ENCODE measurements at places on chromosomes 2 and 18.

DNA sequence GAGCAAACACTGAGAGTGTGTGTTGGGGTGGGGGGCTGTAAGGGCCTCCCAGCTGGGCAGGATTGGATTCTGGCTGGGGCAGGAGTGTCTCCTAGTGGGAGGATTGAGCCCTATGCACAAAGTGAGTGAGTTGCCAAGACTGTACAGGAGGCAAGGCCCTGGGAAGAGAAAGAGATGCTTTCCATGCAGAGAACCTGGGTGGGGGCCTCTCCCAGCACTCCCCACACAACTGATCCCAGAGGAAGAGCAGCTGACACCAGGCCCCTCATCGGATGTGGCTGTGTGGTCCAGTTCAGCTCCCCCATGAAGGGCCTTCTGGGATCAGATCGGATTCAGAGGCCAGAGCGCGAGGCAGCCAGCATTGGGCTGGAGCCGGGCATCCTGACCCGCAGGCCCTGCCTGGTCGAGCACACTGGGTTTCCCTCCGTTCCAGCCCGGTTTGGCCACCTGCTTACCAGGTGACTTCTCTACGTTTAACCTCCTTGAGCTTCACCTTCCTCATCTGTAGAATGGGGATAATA is 49.4 kb upstream of the FAHD2A start:
- DNase-seq, result no peak

GRCh38 chr18:74724186-74724585 is 126.5 kb downstream of the ZNF407 start:
- DNase-seq, result no peak

GRCh38 chr2:182593394-182593975 is 122.6 kb upstream of the DNAJC10 start:
- DNase-seq, result no peak

- no peak for DNase-seq
Measured at GRCh38 chr2:110873056-110873502, 140.7 kb downstream of the ACOXL start.

Data from GM18507 (cell line).